ENCODE measurements at places on chromosomes 1 and 21. TPM values are rescaled to one million over a fixed set of nuclear protein-coding genes. Genes with fewer than 3 reads are reported as not detected.

DNA sequence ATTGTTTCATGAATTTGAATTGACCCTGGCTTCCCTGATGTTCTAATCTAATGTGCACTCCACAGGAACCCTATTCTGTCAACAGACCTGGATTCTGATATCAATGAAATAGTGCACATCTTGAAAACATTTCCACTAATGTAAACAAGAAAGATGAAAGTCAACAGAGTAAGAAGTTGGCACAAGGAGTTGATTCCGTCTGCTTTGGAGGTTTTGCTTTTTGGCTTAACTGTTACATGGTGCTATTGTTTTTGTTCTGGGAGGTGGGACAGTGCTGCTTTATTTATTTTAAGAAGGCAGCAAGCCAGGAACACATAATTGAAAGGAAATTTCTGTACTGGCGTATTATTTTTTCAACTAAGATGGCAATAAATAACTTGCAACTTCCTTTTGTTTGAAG lies 73.3 kb downstream of the LEPR start:
- H3K36me3 ChIP-seq: no peaks in the 10 kb centered on the region
- H3K4me3 ChIP-seq: no peak overlapping the region
- no peaks in the 10 kb centered on the region for H3K27me3 ChIP-seq
- no peak overlapping the region for H3K27ac ChIP-seq

- H3K27me3 ChIP-seq: peaks cover 21% of the 10 kb centered on the region
- H3K27ac ChIP-seq: peak overlapping the region; percentile 54
- DNase-seq: no peak
- no peaks in the 10 kb centered on the region for H3K36me3 ChIP-seq
Observed at GRCh38 chr1:50266509-50266908, 156.7 kb downstream of the DMRTA2 start.

DNA sequence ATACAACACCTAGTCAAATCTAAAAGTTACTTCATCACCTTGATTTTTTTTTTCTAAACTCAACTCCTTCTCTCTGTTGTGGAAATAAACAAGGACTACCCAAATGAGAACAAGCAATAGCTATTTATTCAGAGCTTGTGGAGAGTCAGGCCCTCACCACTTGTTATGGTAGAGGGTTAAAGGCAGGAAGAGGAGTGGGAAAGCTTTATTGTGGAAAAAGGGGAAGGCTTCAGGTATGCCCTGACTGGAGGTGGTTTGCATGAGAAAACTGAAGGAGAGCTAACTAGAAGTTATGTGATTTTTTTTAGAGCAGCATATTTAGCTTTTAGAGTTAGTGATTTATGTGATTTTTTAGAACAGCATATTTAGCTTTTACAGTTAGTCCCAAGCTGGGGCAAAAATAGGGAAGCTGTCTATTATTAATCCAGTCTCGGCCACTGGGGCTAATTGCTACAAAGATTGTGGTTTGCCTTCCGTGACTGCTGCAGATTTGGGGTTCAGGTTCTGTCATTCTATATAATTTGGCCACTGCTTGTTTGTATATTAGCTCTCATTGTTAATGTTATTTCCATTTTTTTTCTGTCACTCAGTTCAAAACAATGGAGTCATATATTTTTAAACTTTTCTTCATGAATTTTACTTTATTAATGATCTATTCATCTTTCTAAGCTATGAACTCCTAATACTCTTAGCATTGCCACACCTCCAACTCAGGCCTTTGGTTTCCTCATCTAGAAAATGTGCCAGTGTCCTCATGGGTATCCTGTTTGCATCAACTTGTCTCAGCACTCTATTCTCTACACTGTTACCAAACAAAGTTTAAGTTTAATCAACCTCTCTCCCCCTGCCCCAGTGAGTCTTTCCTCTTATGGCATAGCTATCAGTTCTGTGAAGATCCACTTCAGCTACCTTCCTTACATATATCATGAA lies 713.0 kb downstream of the BRINP3 start:
- H3K4me3 ChIP-seq: no peak overlapping the region
- no peaks in the 10 kb centered on the region for H3K4me1 ChIP-seq
- no peak overlapping the region for H3K27ac ChIP-seq
- DNase-seq: no peak
- H3K27me3 ChIP-seq: no peaks in the 10 kb centered on the region
- H3K36me3 ChIP-seq: no peaks in the 10 kb centered on the region

GRCh38 chr1:12194666-12195216 lies 27.9 kb downstream of the TNFRSF1B start:
- H3K27ac ChIP-seq: no peak overlapping the region
- H3K4me1 ChIP-seq: no peaks in the 10 kb centered on the region
- no peak overlapping the region for H3K4me3 ChIP-seq
- H3K27me3 ChIP-seq: peaks cover 17% of the 10 kb centered on the region
- peaks cover 42% of the 10 kb centered on the region for H3K36me3 ChIP-seq
- DNase-seq: no peak

- peaks cover 25% of the 10 kb centered on the region for H3K27me3 ChIP-seq
- H3K4me1 ChIP-seq: no peaks in the 10 kb centered on the region
- no peaks in the 10 kb centered on the region for H3K36me3 ChIP-seq
- no peak overlapping the region for H3K27ac ChIP-seq
- no peak overlapping the region for H3K4me3 ChIP-seq
- DNase-seq: no peak
Observed at GRCh38 chr1:101356604-101357443, 120.0 kb downstream of the S1PR1 start.

DNA sequence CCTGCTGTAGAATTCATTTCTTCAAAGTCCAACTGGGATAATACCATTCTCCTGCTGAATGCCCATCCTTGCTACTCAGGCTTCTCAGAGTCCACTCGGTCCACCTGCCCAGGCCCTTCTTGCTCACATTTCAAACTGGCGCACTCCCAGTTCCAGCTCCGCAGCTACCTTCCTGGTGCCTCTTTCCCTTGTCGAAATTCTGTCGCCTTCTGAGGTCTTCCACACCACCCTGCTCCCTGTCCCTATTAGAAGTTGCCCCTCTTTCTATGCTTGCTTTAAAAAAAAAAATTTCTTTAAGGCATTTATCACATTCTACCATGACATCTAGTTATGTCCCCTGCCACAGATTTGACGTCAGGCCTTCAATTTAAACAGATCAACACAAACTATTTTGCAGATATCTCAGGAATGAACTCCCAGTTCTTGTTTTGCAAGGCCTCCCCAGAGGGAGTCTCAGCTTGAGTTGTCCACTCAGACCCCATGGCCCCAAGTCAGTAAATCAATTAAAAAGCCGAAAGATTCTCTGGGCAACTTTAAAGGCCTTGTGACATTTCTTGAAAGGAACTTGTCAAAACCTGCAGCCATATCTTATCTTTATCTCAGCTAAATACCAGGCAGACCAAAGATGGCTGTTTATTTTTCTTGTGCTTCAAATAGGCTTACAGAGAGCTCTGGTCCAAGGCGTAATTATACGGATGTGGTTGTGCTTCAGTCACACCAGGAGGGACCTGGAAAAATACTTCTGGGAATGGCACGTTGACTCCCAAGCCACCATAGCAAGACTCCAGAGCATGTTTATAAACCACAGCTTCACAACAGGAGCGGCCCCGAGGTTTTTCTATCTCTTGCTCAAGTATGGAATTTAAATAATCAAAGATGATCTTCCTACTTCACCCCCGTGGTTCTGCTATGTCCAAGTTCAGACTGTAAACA lies 2.2 kb downstream of the FAM89A start:
- no peak overlapping the region for H3K27ac ChIP-seq
- H3K27me3 ChIP-seq: peaks cover 42% of the 10 kb centered on the region
- H3K36me3 ChIP-seq: no peaks in the 10 kb centered on the region
- peak overlapping the region; percentile 81 for H3K4me3 ChIP-seq

GRCh38 chr1:46749404-46749803 lies 30.5 kb upstream of the EFCAB14 start:
- peaks cover 18% of the 10 kb centered on the region for H3K4me1 ChIP-seq
- peak overlapping the region; percentile 76 for H3K27ac ChIP-seq
- H3K4me3 ChIP-seq: no peak overlapping the region
- no peak for DNase-seq

DNA sequence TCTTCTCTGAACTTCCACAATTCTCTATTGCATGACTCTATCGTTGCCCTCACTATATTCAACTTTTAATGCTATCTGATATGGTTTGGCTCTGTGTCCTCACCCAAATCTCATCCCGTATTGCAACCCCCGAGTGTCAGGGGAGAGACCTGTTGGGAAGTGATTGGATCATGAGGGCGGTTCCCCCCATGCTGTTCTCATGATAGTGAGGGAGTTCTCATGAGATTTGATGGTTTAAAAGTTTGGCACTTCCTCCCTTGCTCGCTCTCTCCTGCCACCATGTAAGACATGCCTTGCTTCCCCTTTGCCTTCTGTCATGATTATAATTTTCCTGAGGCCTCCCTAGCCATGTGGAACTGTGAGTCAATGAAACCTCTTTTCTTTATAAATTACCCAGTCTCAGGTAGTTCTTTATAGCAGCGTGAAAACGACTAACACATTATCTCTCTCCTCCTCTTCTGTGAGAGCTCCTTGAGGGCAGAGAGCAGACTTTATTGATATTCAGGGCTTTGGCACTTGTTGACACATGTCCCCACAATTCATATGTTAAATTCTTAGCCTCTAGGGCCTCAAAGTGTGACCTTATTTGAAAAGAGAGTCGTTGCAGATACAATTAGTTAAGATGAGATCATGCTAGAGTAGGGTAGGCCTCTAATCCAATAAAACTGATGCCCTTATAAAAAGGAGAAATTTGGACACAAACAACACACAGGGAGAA lies 52.1 kb downstream of the ADCY10 start:
- no peaks in the 10 kb centered on the region for H3K4me1 ChIP-seq
- no peaks in the 10 kb centered on the region for H3K27me3 ChIP-seq
- no peak overlapping the region for H3K4me3 ChIP-seq
- DNase-seq: no peak

DNA sequence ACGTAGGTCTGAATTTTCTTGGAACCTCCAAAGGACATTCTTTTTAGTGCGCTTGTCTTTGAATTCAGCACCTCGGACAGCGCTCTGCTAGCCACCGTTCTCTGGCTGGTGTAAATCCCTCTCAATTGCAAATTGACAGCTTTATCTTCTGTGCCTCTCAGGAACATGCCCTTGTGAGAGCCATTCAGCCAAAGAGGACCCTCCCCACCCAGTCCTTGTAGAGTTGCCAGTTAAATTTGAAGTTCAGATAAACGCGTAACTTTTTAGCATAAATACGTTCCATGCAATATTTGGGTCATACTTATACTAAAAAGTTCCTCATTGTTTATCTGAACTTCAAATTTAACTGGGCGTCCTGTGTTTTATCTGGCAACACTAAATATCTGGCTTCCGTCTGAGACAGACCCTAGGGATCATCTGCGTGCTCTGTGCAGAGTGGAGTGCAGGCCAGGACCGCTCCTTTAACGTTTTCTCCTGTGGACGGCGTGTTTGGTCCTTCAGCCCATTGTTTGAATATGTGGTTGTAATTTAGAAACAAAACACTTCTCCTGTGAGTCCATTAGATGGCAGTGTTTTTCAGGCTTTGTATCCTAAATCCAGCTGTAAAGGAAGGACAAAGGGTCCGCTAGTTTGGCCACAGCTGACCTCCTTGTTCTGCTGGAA lies 7.0 kb downstream of the KCNAB2 start:
- H3K27ac ChIP-seq: no peak overlapping the region
- H3K4me3 ChIP-seq: no peak overlapping the region
- H3K36me3 ChIP-seq: no peaks in the 10 kb centered on the region

GRCh38 chr1:228964178-228965089 lies 229.2 kb downstream of the RHOU start:
- peaks cover 14% of the 10 kb centered on the region for H3K4me1 ChIP-seq
- peak overlapping the region; percentile 83 for H3K27ac ChIP-seq
- no peak overlapping the region for H3K4me3 ChIP-seq
- peak; percentile 57 for DNase-seq

DNA sequence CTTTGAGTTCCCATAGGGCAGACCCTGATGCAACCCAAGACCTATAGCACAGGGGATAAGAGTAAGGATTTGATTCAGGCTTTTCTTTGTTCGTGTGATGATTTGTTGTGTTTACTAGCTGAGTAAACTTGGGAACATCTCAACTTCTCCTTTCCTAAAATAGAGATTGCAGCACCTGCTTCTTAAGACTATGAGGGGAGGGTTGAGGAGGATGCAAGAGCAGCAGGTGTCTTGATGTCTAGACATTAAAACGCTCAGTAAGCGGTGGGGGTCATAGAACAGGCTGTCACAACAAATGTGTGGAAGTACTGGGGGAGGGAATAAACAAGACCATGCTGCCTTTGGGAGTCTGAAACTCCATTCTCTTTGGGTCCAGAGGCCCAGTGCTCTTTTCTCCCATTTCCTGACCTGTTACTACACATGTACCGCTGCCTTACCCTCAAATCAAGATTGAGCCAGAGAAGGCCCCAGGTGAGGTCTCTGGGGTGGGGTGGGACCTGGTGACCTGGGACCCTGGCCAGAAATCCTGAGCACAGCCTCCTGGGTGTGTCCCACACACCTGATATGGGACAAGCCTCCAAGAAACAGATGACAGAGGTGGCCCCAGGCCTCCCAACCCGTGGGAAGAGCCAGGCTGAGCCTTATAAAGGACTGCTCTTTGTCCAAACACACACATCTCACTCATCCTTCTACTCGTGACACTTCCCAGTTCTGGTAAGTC lies at the start of gene S100A7A:
Gene S100A7A, plus strand, starts transcription at position 671 of the 721 bp plus-strand sequence. CDS start 1,563 bp downstream, outside the sequence.
- DNase-seq: no peak
- H3K36me3 ChIP-seq: no peaks in the 10 kb centered on the region
- no peak within 1 kb of the TSS for H3K27ac ChIP-seq
- H3K4me1 ChIP-seq: no peaks in the 10 kb centered on the region

DNA sequence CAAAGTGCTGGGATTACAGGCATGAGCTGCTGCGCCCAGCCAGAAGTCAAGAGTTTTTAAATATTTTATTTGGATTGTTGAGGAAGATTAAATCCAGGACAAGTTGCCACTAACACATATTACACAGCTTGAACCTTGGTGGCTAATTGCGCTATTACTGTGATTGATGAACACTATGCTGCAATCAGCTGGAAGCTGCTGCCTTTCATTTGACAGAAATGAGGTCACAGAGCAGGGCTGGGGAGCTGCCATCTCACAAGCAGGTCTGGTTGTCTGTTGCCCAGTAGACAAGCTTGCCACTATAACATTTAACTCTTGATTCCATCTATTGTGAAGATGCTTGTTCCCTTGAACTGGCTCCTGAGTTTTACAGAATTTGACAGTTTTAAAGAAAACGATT lies 37.4 kb upstream of the NRDC start:
- peaks cover 73% of the 10 kb centered on the region for H3K27me3 ChIP-seq
- DNase-seq: no peak
- no peaks in the 10 kb centered on the region for H3K36me3 ChIP-seq
- H3K4me3 ChIP-seq: no peak overlapping the region
- H3K4me1 ChIP-seq: no peaks in the 10 kb centered on the region

The KCNC4 gene
- total RNA-seq: 6.1 TPM

The FAM163A gene
- total RNA-seq: 0.16 TPM

The NTRK1 gene
- 1.0 TPM for total RNA-seq

The ANKRD35 gene
- total RNA-seq: 0.77 TPM

The RAB42 gene
- 1.2 TPM for total RNA-seq

The FHAD1 gene
- not detected for total RNA-seq

The MAP3K21 gene
- 0.41 TPM for total RNA-seq

The PIGK gene
- 31.1 TPM for total RNA-seq
